ENCODE measurements at places on chromosomes 2 and 18. TPM values are rescaled to one million over a fixed set of nuclear protein-coding genes. Genes with fewer than 3 reads are reported as not detected.
A peak's percentile ranks its signal among the peaks of the same experiment; 100 is the strongest.

DNA sequence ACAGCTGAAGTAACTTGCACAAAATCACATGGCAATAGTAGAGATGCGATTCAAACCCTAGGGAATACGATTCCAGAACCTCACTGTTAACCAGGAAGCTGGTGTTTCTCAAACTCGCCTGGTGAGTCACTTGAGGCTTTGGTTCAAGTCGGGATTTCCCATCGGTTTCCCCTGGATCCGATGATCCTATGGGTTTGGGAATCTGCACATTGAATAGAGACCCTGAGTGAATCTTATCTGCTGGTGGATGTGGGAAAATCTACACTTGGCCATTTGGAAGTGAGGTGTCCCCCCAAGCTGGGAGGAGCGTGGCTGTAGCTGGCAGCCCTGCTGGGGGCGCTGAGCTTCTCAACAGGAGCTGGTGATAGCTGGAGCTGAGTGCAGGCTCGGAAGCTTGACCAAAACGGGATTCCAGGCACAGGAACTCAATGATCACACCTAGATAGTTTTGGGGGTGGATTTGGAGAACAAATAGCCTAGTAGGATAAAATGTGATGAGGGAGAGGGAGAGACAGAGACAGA is 135.4 kb downstream of the PRKCE start:
- no peak for DNase-seq

GRCh38 chr18:78770139-78770822 is 209.3 kb upstream of the SALL3 start:
- no peak for DNase-seq

DNA sequence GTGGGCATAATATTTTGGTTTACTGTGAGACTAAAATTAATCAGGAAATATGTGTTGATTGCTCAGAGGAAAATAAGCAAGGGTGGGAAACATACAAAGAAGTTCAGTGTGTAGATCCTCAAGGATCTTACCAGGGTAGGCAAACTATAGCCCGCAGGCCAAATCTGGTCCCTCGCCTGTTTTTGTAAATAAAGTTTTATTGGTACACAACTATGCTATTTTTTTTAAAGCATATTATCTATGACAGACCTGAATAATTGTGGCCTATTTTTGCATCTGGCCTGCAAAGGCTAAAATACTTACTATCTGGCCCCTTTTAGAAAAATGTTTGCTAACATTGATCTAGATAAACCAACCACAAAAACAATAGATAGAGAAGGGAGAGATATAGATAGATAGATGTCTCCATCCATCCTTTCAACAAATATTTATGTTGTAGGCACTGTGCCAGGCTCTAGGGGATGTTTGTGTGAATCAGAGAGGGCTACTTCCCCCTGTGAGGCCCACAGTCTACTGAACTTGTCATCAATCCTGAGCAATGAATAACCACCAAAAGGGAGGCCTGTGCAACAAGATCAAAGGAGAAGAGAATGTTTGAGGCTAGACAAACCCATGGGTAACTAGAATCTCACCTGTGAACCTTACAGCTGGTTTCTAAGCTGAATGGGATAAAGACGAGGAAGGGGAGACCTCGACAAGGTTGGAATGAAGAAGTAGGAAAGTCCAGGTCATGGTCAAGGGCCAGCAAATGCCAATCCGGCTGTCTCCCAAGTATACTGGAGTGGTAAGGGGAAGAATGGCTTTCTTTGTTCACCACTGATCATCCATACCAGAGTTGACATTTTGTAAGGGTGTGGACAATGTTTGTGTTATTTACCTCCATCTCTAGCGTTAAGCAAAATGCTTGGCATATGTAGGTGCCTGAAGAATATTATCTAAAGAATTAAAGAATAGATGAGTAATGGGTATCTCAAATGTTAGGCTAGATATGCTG is 23.6 kb downstream of the ALPK2 start:
- DNase-seq: peak; percentile 45

DNA sequence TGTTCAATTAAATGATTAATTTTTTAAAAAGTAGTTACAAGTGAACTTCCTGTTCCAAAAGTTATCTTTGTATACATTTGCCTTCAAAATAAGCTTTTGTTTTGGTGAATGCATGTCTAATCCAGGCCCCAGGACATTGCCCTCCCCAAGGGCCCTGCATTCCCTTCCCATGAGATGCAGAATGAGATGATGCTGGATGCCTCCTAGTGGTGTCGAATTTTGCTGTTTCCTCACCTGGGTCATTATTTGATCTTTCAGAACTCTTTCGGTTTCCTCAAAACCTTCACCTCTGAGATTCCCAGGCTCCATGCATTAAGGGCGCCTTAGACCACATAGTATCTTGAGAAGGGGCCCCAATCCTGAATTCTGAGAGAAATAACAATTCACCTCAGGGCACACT is 728.8 kb downstream of the CNTNAP5 start:
- DNase-seq: no peak

- DNase-seq: no peak
Observed at GRCh38 chr2:241854342-241855244, 4.1 kb downstream of the PDCD1 start.

DNA sequence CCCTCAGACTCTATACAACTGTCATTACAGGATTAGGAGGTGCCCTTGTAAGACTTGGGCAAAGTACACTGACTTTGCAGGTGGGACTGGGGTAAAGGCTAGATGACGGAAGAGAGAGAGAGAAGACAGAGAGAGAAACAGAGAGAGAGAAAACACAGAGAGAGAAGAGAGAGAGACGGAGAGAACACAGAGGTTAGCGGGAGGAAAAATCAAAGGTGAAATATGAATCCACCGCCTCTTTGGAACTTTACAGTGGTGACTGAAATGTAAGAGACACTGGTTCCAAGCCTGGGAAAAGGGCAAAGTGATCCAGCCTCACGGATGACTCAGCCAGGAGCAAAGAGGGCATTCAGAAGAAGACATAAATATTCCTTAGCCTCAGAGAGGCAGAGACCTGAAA is 25.1 kb upstream of the CAB39 start:
- DNase-seq: no peak

- DNase-seq: no peak
Observed at GRCh38 chr2:118699447-118700175, 147.8 kb downstream of the EN1 start.

DNA sequence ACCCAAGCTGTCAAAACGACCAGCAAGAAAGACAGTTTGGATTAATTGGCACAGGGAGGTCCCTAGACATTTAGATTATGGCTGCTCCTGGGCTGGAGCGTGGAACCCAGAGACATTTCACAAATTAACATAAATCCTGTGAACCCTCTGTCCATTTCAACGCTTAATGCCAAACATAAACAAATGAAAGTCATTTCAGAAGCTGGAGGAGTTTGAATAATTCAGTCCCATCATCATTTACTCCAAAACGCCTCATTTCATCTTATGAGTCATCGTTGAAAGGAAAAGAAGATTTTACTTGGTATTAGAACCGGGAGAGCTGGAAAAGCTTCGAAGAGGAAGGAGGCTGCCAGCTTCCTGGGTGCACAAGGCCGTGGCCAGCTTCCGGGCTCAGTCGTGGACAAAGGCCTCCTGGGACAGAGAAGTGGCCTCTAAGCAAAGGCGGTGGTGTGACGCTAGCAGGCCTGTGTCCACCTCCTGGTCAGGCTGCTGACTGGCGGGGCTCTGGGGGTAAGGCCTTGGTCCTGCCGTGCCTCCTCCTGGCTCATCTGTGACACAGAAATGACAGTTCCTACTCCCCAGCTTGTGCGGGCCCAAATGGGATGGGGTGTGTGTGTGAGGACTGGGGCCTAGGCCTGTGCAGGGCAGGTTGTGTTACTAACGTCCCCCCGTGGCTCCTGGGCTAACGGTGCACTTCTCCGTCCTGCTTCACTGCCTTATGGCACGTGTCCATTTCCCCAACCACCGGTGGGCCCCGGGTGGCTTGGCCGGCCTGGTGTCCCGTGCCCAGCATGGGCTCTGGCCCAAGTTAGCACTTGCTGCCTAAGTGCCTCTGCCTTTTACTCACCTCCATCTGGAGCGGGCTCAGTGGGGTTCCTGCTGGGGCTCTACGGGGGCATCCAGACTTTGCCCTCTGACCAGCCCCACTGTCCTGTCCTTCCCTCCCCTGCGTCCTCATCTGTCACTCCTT is 71.6 kb downstream of the RRM2 start:
- DNase-seq: no peak

- DNase-seq: no peak
Observed at GRCh38 chr2:236714080-236714479, 144.5 kb downstream of the ACKR3 start.

- DNase-seq: no peak
Observed at GRCh38 chr2:162887902-162888301, 49.3 kb upstream of the KCNH7 start.

DNA sequence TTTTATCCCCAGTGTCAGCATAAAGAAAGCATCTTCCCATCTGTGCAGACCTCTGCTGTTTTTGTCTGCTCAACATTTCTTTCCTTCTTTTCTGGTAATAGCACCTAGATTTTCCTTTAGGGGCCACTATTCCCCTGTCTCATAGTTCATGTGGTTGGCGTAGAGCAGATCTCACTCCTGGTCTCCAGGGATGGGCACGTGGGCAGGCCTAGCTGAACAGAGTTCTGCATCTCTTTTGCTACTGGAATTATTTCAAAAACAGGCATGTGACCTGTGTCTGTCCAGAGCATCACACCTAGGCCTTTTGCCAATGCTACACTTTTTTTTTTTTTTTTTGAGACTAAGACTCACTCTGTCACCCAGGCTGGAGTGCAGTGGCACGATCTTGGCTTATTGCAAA is 17.7 kb upstream of the ICOS start:
- DNase-seq: no peak

GRCh38 chr2:64655873-64656272 is 2.2 kb upstream of the SERTAD2 start:
- DNase-seq: no peak

GRCh38 chr2:47048801-47049480 is 106.2 kb downstream of the STPG4 start:
- DNase-seq: no peak

- DNase-seq: no peak
Observed at GRCh38 chr2:10161961-10162441, 39.5 kb downstream of the RRM2 start.

DNA sequence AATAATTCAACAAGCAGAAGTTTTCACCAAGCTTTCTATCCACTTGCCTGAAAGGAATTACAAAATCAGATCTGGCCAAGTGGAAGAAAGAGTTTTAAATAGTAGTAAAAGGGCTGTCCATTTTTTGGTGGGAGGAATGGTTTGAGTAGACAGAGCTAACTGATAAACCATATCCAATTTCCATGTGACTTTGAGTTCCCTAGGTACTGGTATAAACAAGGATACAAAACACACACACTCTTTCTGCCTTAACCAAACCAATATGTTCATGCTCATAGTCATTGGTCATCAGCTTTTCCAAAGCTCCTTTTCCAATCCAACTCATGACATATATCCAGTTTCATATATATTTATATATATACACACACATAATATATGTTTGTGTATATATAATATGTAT is 49.5 kb upstream of the REL start:
- no peak for DNase-seq

GRCh38 chr2:118519511-118519910 is 327.9 kb downstream of the EN1 start:
- no peak for DNase-seq

- DNase-seq: no peak
Observed at GRCh38 chr2:45612731-45613130, 1.7 kb upstream of the SRBD1 start.

- DNase-seq: no peak
Observed at GRCh38 chr2:122980671-122981070, 1044.4 kb upstream of the CNTNAP5 start.

DNA sequence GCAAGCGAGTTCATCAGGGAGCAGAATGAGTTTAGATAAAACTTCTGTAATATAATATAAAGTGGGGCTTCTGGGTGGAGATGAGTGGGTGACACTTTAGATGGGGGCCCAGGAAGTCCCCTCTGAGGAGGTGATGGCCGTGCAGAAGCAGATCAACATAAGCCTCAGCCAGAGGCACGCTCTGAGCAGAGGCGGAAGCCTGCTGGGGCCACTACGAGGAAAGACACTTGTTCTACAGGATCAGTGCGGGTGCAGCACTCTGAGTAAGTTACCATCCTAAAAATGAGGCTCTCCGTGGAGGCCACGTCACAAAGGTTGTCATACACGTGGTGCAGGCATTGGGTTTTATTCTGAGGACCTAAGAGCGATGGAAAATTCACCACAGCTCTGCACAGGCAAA is 22.3 kb downstream of the TMEM18 start:
- no peak for DNase-seq

DNA sequence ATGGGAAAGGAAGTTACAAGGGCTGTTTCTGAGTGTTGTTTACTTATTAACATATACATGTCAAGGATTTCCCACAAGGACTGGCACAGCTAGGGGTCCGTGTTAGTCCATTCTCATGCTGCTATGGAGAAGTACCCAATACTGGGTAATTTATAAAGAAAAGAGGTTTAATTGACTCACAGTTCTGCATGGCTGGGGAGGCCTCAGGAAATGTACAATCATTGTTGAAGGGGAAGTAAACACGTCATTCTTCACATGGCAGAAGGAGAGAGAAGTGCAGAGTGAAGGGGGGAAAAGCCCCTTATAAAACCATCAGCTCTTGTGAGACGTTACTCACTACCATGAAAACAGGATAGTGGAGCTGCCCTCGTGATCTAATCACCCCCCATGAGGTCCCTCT is 128.9 kb upstream of the CELF4 start:
- no peak for DNase-seq

- DNase-seq: no peak
Observed at GRCh38 chr2:39275016-39275415, 31.2 kb upstream of the CDKL4 start.

- DNase-seq: no peak
Observed at GRCh38 chr2:197174539-197175094, 136.0 kb downstream of the ANKRD44 start.

DNA sequence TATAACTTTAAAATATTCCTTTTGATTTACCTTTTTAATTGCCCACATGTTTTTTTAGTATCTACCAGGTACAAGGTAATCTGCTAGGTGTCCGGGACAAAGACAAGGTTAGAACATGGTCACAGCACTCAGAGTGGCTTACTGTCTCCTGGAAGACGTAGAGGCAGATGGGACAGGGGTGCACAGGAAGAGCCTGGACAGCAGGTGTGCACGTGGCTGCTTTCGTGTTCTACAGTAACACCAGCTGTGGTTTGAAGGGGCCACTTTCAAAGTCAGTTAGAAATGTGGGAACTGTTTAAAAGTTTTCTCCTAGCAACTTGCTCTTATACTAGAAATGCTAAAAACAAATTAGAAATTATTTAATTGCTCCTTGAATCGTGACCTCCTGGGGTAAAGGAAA is 102.9 kb upstream of the ALPP start:
- DNase-seq: no peak

GRCh38 chr2:241071677-241072111 is 30.4 kb downstream of the MTERF4 start:
- DNase-seq: no peak

The ENOSF1 gene
- total RNA-seq: 40.0 TPM

The CCDC85A gene
- not detected for total RNA-seq

The CYP27A1 gene
- 0.61 TPM for total RNA-seq

The GLS gene
- 129 TPM for total RNA-seq

The BOD1L2 gene
- not detected for total RNA-seq

The TRIP12 gene
- 196 TPM for total RNA-seq

The NR4A2 gene
- 1.4 TPM for total RNA-seq

The GKN1 gene
- total RNA-seq: not detected

The RFX8 gene
- total RNA-seq: not detected

The INHA gene
- not detected for total RNA-seq

The MREG gene
- total RNA-seq: 46.3 TPM

The DYNAP gene
- not detected for total RNA-seq

The CCBE1 gene
- 0.08 TPM for total RNA-seq

The TWSG1 gene
- 31.3 TPM for total RNA-seq
